ENCODE measurements at places on chromosomes 12 and 14.

DNA sequence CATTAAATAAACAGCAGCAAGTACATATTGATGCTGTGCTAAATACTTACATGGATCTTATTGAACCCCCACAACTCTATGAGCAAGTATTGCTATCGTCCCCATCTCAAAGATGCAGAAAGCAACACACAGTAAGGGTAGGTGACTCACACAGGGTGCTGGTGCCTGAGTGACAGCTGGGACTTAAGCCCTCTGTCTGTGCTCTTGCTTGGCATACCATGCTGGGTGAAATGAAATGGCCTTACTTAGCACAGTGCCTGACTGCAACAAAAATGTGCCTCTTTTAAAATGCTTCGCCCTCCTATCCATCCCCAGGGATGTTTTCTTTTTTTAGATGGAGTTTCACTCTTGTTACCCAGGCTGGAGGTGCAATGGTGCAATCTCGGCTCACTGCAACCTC is 788 bp downstream of the TEX52 start:
- no peak for DNase-seq

- peak; percentile 77 for DNase-seq
These were observed 466 bp downstream of the KICS2 start for GRCh38 chr12:64221651-64222008.

- no peak for DNase-seq
These were observed 435.0 kb downstream of the GXYLT1 start for GRCh38 chr12:41709463-41710285.

DNA sequence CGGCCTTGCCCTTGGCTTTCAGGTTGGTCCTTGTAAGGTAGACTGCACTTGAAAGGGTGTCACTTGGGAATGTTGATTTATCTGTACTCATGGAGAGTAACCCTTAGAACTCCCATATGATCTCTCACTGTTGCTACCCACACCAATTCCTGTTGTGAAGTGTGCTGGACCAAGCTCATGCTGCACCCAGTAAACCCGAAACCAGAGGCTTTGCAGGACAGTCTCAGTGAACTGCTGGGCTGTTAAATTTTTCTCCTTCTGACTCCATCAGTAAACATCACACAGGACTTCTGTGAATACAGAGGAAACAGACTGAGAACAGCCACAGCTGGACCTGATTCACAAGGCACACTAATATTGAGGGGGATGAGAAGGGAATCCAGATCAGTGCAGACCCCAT is 783.0 kb downstream of the TMEM121 start:
- DNase-seq: no peak

DNA sequence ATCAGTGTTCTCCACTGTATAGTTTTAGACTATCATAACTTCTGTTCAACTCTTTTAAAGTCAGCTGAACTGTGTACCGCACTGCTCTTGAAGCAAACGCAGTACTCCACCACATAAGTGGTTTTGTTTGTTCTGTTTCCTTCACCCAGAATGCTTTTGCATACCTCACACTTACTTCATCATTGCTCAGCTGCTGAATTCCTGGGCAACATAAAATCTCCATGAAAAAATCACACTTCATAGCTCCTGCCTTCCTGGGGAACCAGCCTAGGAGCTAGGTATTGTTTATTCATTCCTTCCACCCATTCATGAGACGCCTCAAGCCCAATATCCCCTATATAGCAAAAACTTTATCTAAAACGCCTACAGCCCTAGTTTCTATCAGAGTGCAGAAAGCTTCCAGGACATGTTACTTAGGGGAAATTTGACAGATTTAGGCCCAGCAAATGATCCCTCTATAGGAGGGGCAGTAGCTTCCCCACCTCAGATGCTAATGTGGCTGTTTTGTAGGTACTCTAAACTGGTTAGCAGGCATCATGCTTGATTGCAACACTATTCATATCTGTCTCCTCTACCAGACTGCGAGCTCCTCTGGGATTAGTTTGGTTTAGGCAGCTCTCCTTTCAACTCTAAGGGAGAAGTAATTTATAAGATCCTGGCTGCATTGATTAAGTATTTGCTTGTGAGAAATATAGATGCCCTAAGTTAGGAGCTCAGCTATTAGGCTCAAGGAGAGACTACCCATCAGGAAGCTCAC is 44.5 kb downstream of the LRRC9 start:
- DNase-seq: no peak

- DNase-seq: no peak
These were observed 10.8 kb upstream of the MDM1 start for GRCh38 chr12:68342966-68343365.

GRCh38 chr12:92827836-92828431 is 101.2 kb downstream of the EEA1 start:
- peak; percentile 57 for DNase-seq

- no peak for DNase-seq
These were observed 159.5 kb downstream of the VRK1 start for GRCh38 chr14:96956464-96957239.

DNA sequence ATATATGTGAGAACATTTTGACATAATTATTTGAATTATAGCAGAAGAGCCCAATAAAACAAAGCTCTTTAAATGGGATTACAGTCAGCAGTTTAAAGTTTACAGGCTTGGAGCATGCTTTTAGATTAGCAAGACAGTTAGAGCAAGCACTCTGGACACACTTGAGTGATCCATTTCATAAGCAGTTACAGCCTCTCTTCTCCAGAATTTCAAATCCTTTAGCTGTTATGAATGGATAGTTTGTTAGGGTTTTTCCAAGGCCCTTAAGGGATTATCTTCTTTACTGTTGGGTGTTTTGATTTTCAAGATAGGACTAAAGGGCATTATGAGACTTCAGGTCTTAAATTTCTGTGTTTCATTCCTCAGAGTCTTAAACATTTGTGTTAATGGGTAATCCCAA is 36.3 kb downstream of the BEST3 start:
- no peak for DNase-seq

GRCh38 chr14:32606301-32606700 is 277.2 kb downstream of the AKAP6 start:
- peak; percentile 25 for DNase-seq
